ENCODE measurements at places on chromosomes 13 and 19.
A peak's percentile ranks its signal among the peaks of the same experiment; 100 is the strongest.

- no peak for DNase-seq
Measured at GRCh38 chr13:94009701-94010100, 469.8 kb downstream of the DCT start.

GRCh38 chr19:34838753-34839431, 65.9 kb upstream of the ZNF599 start:
- DNase-seq: no peak

DNA sequence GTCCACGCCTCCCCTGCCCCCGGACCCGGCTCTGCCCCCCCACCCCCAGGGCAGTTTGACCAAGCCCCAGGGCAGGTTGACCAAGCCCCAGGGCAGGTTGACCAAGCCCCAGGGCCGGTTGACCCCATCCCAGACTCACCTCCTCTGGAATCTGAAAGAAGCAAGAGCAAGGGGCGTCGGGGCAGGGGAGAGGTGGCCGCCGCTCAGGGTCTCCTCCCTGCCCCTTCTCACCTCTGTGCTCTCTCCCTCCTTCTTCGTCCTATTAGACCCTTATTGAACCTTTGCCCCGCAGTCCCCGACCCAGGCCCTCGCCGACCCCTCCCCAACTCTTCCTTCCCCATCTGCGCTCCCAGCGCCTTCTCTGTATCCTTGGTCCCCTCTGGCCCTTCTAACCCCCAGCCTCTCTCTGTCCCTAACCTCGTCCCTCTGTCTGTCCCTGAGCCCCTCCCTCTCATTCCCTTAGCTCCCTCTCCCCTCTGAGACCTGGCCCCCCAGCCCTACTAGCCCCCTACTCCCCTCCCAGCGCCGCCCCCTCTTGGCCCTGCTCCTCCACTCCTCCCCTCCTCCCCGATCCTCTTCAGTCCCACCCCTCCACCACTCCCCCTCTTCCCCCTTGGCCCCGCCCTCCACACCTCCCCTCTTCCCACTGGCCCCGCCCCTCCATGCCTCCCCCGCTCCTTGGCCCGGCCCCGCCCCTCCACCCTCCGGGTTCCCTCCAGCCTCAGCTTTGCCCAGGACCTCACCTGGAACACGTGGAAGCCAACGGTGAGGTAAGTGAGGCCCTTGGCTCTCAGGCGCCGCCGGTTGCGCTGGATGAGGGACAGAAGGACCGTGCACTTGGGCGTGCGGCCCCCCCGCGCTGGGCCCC, 7.6 kb downstream of the CAPN12 start:
- DNase-seq: peak; percentile 51

- DNase-seq: no peak
Measured at GRCh38 chr13:94588541-94588940, 7.4 kb downstream of the TGDS start.

- no peak for DNase-seq
Measured at GRCh38 chr19:4347521-4347920, 4.2 kb downstream of the MPND start.

DNA sequence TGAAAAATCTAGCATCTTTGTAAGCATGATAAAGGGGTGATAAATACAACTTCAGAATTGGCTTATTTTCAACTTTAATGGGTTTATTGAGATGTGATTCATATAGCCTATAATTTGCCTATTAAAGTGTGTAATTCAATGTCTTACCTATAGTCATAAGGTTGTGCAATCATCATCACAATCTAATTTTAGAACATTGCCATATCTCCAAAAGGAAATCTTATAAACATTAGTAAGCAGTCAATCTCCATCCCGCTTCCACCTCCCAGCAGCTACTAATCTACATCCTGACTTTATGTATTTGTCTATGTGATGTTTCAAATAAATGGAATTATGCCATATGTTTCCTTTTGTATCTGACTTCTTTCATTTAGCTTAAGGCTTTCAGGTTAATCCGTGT, 145.2 kb upstream of the KLHL1 start:
- DNase-seq: no peak

DNA sequence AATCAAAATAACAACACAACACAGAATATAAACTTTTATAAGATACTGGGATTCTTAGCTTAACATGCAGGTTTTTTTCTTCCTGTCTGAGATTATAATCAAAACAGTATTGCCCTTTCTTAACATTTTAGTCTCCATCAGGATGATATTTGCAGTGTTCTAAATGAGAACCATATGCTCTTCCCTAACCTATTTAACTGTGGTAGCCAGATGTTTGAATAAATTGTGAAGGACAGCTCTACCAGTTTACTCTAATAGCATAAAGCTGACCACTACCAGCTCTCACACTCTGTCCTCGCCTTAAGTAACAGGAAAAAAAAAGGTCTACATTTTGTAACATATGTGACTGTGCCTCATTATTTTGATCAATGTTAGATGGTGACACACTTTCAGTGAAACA, 618.7 kb upstream of the SGCG start:
- no peak for DNase-seq

Data from stimulated activated CD8-positive, alpha-beta memory T cell treated with anti-CD3 and anti-CD28 coated beads, Interleukin-4, amount 100 ng/mL, for 4 hours (primary cell).